ENCODE measurements at places on chromosomes 2 and 18. TPM values are rescaled to one million over a fixed set of nuclear protein-coding genes. Genes with fewer than 3 reads are reported as not detected.

DNA sequence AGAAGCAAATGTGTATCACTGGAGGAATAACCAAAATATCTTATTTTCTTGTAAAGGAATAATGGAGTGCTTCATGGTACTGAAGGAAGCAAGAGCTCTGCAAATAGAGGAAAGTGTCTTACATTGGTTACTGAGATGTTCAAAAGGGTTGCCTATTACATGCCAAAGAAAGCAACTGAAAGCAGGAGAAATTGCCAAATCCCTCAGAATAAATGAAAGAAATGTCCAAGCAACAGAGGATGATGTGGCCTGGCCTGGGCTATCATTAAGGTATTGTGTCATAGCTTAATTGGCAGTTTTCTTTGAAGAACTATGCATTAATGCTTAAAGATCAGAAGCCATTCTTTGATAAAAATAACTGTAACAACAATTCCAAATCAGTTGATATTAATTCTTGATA, 173.7 kb downstream of the RAB3GAP1 start:
- DNase-seq: no peak

Gene BOLL
- total RNA-seq: not detected

DNA sequence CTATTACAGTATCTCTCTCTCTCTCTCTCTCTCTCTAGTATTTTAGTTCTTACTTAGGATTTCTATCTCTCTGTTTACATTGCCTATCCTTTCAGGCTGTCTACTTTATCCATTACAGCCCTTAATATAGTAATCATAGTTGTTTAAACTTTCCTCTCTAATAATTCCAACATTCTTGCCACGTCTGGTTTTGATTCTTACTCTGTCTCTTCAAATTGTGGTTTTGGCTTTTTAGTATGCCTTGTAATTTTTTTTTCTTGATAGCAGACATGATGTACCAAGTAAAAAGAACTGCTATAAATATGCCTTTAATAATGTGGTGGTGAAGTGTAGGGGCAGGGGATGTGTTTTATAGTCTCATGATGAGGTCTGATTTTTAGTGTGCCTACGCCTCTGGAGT, 1809.5 kb upstream of the CELF4 start:
- DNase-seq: no peak

- DNase-seq: peak; percentile 9
These were observed 113.6 kb downstream of the METTL8 start for GRCh38 chr2:171320208-171320621.

Gene SOWAHC
- 11.5 TPM for total RNA-seq

Gene IL1R1
- total RNA-seq: 52.6 TPM

Gene GPBAR1
- not detected for total RNA-seq

Gene WNT6
- total RNA-seq: not detected

Gene TXNDC2
- not detected for total RNA-seq

- peak; percentile 34 for DNase-seq
These were observed 93.9 kb downstream of the EVA1A start for GRCh38 chr2:75466708-75467311.

GRCh38 chr2:55672630-55673029, 21.0 kb downstream of the PNPT1 start:
- no peak for DNase-seq

Gene ZNF514
- 13.9 TPM for total RNA-seq

Gene ATAD2B
- total RNA-seq: 8.1 TPM

Gene SMYD1
- total RNA-seq: not detected
